ENCODE measurements at places on chromosomes 11 and 22. TPM values are rescaled to one million over a fixed set of nuclear protein-coding genes. Genes with fewer than 3 reads are reported as not detected.

GRCh38 chr11:9815486-9816136, 151.7 kb downstream of the SWAP70 start:
- DNase-seq, result no peak

GRCh38 chr22:36765943-36766450, 9.9 kb downstream of the IFT27 start:
- no peak for DNase-seq

DNA sequence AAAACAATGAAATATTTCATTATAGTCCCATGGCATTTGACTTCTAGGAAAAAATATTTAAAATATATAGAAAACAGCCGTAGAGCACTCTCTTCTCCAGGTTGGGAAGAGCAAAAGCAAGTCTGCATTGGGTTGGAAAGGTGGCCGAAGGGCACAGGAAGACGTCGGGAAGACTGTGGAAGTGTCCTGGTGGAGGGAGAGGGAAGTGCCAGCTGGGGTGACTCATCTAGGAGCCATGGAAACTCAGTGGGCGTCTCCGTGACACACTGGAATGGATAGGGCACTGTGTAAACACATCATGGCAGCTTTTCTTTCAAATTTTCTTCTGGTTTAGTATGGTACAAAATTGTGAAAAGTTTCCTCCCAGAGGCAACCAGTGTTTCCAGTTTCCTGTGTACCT, 12.7 kb downstream of the GTPBP1 start:
- DNase-seq, result peak; percentile 84

DNA sequence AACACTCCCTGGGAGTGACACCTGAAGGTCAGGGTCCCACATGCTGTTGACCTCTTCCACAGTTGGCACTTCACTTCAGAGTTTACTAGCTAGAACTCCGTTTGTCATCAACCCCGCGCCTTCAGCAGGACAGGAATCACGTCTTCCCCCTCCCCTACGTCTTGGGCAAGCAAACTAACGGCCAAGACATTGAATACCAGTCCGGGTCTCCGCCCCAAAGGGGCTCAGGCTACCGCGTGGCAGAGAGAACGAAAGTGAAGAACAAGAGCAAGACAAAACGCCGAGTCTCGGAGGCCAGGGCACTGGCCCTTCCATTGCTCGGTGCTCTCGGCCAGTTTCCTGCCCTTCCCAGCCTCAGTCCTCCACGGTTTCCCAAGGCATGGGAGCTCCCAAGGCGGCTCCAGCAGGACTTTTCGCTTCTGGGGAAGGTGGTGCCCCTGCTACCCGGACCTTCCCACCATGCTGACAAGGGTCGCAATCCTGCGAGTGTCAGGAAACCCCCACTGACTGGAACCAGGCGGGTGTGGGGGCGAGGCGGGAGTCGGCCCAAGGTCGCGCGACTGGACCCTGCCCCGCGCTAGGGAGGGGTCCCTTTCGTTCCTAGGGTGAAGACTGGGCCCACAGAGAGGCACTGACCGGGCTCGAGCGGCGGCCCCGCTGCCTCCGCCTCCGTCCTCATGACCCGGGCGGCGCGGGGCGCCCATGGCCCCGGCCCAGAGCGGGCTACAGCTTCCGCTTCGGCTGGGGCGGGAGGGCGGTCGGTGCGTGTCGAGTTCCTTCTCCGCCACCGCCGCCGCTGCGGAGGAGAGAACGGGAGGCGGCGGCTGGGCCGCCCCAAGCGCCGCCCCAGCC, at the start of gene GUCD1:
TSS of gene GUCD1 (minus strand) at position 826 of the 852 bp plus-strand sequence. CDS start at position 679, 147 bp downstream.
- DNase-seq, result peak; percentile 63

DNA sequence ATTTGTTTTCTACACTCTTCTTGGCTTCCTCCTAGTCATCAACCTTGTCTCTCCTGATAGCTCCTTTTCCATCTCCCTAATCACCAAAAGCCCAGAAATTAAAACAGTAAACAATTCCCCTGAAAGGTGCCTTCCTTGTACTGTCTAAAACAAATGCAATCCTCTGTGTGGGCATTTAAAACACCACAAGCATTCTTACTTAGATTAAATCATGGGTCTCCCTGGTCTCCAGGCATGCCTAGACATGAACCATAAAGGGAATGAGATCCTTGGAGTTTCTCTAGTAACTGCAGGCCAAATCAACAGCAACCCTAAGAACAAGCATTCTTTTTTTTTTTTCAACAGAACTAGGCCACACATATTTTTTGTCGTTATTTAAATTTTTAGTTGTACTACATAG, 1.9 kb downstream of the BTG4 start:
- DNase-seq, result no peak

DNA sequence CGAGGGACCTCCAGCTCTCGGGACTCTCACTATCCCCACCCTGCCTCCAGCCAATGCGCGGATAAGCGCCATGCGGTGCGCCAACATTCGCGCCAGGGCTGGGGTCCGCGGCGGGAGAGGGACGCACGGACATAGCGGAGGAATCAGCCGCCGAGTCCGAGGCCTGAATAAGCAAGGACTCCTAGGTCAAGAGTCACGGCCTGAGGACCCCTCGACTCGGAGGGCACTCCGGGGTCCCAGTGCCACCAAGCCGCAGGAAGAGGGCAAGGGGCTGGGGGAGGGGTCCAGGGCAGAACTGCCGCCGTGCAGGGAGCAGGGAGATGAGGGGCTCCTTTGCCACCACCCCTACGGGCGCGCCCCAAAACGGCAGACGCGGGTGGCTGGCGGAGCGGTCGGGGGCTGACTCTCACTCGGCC, 552 bp downstream of the DSCAML1 start:
- no peak for DNase-seq

GRCh38 chr11:78967811-78968210, 393.1 kb upstream of the NARS2 start:
- no peak for DNase-seq

DNA sequence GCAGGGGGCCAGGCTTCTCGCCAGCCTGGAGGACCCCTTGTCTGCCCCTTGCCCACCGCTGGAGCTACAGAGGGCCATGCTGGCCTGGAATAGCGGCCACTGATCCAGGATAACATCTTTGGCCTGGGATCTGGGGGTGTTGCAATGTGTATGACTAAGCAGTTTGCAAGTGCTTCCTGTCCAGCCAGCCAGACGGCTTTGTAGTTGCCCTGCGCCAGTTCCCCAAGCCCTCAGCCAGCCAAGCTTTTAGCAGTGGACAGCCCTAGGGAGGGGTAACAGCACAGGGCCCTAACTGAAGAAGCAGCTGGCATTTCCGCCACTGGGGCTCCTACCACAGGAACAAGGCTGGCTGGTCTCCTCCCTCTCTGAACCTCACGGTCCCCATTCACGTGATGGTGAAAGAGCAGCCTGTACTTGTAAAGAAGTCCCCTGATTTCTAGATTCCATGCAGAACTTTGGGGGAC, 32.1 kb downstream of the UQCR10 start:
- peak; percentile 60 for DNase-seq

DNA sequence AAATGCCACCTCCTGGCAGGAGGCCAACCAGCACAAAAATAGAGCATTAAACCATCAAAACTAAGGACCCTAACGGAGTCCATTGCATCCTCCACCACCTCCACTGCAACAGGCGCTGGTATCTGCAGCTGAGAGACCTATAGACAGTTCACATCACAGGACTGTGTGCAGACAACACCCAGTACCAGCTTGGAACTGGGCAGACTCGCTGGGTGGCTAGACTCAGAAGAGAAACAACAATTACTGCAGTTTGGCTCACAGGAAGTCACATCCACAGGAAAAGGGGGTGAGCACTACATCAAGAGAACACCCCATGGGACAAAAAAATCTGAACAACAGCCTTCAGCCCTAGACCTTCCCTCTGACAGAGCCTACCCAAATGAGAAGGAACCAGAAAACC, 11.6 kb upstream of the TMEM45B start:
- no peak for DNase-seq

DNA sequence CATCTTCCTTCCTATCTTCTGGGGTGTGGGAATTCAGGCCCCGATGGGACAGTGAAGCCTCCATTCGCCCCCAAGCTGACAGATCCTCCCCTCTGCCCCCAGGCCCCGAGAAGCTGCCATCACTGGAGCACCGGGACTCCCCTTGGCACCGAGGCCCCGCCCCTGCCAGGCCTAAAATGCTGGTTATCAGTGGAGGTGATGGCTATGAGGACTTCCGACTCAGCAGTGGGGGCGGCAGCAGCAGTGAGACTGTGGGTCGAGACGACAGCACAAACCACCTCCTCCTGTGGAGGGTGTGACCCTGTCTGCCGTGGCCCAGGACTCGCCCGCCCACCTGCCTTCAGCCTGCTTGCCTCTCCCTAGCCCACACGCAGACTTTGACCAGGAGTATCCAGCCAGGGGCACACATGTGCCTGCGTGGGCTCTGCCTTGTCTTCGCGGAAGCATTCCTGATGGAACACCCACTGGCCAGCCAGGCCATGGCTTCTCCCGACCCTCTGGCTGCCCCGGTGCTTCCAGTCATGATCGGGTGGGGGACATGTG, 8.6 kb upstream of the RELT start:
- no peak for DNase-seq

The PPFIBP2 gene
- total RNA-seq, result 67.9 TPM

The F2 gene
- 1.2 TPM for total RNA-seq

The RASGRP2 gene
- total RNA-seq, result 2.8 TPM

The PANX1 gene
- total RNA-seq, result 7.8 TPM

The OR5P2 gene
- total RNA-seq, result not detected

Measured in colonic mucosa (tissue), 4 donors.